ENCODE measurements at places on chromosomes 1 and 21.

DNA sequence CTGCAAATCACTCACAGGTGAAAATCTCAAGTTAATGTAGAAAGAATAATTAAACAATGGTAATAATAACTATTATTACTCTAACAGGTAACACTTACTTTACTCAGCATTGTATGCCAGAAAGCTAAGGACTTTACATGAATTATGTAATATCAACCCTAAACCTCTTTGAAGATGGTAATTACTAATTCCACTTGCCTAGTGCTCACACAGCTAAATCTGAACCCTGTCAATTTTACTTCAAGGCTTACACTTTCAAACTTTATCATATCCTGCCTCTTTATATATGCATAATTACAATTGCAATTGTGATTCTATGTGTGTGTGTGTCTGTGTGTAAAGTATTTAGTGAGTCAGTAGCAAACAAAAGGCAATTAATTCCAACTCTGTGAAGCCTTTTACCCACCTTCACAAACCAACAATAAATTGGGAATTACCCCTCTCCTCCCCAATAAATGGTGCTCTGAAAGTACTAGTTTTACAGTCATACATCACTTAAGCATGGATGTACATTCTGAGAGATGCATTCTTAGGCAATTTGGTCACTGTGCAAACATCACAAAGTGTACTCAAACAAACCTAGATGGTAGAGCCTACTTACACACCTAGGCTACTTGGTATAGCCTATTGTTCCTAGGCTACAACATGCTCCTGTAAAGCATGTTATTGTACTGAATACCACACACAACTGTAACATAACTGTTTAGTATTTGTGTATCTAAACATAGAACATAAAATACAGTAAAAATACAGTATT, 5.9 kb downstream of the ZNF644 start:
- no peak for DNase-seq

- no peak for DNase-seq
Observed at GRCh38 chr1:116844775-116845174, 64.9 kb upstream of the PTGFRN start.

- peak; percentile 40 for DNase-seq
Observed at GRCh38 chr1:181151378-181152326, 63.2 kb downstream of the IER5 start.

GRCh38 chr1:85188530-85188929, 12.3 kb downstream of the SYDE2 start:
- no peak for DNase-seq

DNA sequence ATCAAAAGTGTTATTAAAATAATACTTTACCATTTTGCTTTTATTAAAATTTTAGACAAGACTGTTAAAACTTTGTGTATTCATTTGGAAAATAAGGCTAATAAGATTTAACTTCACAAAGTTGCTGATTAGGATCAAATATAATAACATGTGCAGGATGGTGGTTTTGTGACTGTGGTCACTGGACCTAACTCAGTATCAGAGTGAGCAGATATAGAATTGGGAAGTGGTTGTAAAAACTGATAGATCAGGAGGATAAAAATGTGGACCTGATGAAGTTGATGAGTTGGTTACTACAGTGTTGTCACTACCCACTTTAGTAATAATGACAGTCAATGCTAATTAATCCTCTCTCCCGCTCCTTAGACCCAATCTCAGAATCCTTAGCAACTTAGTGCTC, 186.4 kb downstream of the AKT3 start:
- DNase-seq: no peak

DNA sequence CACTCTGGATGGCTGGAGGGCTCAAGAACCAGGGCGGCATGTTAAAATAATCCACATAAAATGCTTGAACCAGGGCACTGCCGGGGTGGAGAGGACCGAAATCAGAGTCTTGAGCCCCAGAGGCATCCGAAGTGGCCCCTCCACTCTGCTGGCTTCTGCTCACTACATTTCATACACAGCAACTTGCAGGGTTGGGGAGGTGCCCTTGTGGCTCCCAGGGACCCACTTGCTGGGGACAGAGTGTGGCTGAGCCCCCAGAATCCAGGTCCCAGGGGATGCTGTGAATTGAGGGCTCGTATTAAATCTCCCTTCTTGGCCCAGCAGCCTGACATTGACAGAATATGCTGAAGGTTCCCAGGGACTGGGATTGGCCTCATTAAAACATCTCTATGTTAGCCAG, 181.7 kb downstream of the GRIK3 start:
- DNase-seq: no peak

- no peak for DNase-seq
Observed at GRCh38 chr1:45522324-45523104, 830 bp upstream of the PRDX1 start.
